Esophagus squamous epithelium (tissue), 5 donors: ENCODE measurements at places on chromosomes 6 and 20. TPM values are rescaled to one million over a fixed set of nuclear protein-coding genes. Genes with fewer than 3 reads are reported as not detected.
A peak's percentile ranks its signal among the peaks of the same experiment; 100 is the strongest.

BTN3A1 gene
- 14.4 TPM for total RNA-seq

B3GALT4 gene
- 12.8 TPM for total RNA-seq

FAM83C gene
- 38.5 TPM for total RNA-seq

LIN28B gene
- not detected for total RNA-seq

RBM24 gene
- 0.62 TPM for total RNA-seq

- H3K4me3 ChIP-seq = no peak overlapping the region
- H3K27ac ChIP-seq = no peak overlapping the region
These were observed 110.2 kb downstream of the TBXT start for GRCh38 chr6:166057431-166057830.

GRCh38 chr6:164825386-164825785 is 484.0 kb downstream of the C6orf118 start:
- H3K27me3 ChIP-seq = no peaks in the 10 kb centered on the region
- H3K4me3 ChIP-seq = no peak overlapping the region
- no peak for DNase-seq
- H3K4me1 ChIP-seq = no peaks in the 10 kb centered on the region
- no peaks in the 10 kb centered on the region for H3K36me3 ChIP-seq

GRCh38 chr6:117955684-117956256 is 48.7 kb downstream of the SLC35F1 start:
- no peak overlapping the region for H3K4me3 ChIP-seq
- no peaks in the 10 kb centered on the region for H3K36me3 ChIP-seq
- no peaks in the 10 kb centered on the region for H3K27me3 ChIP-seq
- no peak for DNase-seq
- H3K4me1 ChIP-seq = no peaks in the 10 kb centered on the region

DNA sequence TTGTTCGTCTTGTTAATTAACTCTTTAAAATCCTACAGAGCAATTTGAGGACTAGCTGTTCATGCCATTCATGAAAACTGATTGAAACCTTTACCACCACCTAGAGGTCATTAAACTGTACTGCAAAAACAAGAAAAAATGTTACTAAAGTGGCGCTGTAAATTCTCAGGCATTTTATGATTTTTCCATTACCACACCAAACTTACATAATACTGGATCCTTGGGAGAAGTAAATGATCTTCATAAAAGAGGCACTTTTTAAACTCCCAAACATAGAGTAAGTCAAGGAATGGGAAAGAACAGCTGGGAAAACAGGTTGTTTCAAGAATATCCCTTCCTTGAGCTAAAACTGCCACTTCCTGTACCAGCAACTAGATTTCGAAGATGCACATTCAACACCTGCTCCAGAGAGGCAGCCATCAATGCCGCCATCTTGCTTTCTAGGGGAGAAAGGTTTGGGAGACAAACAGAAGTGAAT is 54.3 kb downstream of the MYLIP start:
- no peaks in the 10 kb centered on the region for H3K36me3 ChIP-seq
- DNase-seq = no peak
- H3K27ac ChIP-seq = peak overlapping the region; percentile 45
- H3K4me3 ChIP-seq = no peak overlapping the region
- no peaks in the 10 kb centered on the region for H3K27me3 ChIP-seq
- peaks cover 19% of the 10 kb centered on the region for H3K4me1 ChIP-seq

- H3K4me1 ChIP-seq = no peaks in the 10 kb centered on the region
- no peak for DNase-seq
- H3K4me3 ChIP-seq = no peak overlapping the region
- H3K36me3 ChIP-seq = no peaks in the 10 kb centered on the region
- H3K27ac ChIP-seq = no peak overlapping the region
- H3K27me3 ChIP-seq = no peaks in the 10 kb centered on the region
These were observed 60.2 kb upstream of the L3MBTL3 start for GRCh38 chr6:129957941-129958898.

DNA sequence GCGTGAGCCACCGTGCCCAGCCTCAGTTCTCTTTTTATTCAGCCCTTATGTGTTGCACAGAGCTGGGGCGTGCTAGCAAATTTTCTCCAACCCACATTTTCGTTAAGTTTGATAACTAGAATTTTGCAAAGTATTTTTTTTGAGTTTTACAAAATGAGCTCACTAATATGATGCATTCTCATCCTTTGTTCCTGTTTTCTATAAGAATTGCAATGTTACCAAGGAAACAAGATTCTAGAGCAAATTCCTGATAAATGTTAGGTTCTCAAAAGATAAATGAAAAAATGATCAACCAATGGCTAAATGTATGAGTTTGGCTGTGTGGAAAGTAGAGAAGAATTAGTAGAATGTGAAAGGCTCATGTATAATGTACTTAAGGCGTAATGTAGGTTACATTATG is 529.8 kb downstream of the MAFB start:
- no peaks in the 10 kb centered on the region for H3K27me3 ChIP-seq
- no peaks in the 10 kb centered on the region for H3K36me3 ChIP-seq
- no peak for DNase-seq
- no peaks in the 10 kb centered on the region for H3K4me1 ChIP-seq

DNA sequence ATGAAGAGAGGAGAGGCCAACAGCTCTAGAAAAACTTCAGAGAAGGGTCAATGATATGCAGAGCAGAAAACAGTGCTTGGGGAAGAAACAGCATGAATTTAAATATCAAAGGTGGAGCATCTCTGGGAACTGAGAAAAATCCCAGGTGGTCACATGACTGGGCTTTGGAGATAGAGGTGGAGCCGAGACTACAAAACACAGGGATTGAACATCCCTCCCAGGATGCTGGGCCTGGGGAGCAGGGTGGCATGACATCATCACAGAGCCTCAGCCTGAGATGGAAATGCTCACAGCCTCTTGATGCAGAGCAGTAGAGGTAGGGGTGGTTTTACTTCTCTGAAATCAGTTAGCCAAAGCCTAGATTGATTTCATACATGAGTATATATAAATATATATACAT is 529.5 kb downstream of the PRKN start:
- H3K27ac ChIP-seq = no peak overlapping the region
- no peaks in the 10 kb centered on the region for H3K36me3 ChIP-seq
- H3K4me1 ChIP-seq = no peaks in the 10 kb centered on the region
- DNase-seq = no peak
- H3K4me3 ChIP-seq = no peak overlapping the region

DNA sequence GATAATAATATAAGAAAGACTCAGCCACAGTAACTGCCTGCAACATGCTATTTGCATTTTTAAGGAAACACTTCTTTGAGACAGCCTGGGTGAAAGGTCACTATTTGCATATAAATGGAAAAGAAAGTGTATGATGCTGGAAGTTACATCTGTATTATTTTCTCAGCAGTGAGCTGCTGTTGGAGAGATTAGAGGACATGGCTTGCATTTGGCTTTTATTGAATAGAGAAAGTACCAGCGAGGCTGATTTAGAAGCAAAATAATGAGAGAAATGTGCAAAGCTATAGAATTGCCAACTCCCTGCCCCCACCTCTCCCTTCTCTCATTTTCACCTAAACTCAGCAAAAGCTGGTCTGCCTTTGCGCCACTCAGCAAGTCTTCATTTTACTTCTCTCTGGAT is 12.7 kb downstream of the MYT1 start:
- H3K27ac ChIP-seq = no peak overlapping the region
- no peaks in the 10 kb centered on the region for H3K36me3 ChIP-seq
- no peak for DNase-seq
- no peak overlapping the region for H3K4me3 ChIP-seq

GRCh38 chr6:37239526-37239925 is 18.0 kb upstream of the TBC1D22B start:
- H3K4me3 ChIP-seq = no peak overlapping the region
- H3K27me3 ChIP-seq = no peaks in the 10 kb centered on the region
- no peaks in the 10 kb centered on the region for H3K36me3 ChIP-seq

DNA sequence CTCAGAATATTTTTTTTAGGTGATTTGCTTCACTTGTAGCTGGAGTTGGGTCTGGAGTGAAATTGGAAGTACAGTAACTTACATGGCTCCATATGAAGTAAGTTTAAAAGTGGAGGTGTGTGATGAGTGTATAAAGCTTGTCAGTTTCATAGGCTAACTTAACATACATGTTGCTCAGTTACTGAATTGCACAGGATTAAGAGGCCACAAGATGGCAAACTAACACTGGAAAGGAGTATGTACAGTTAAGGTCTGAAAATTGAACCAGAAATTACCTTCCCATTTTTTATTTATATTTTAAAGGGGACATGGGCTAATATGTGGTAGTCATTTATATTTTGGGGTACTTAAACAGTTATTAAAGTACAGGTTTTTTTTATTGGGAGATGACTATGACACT is 45.3 kb upstream of the SMIM8 start:
- H3K4me1 ChIP-seq = no peaks in the 10 kb centered on the region
- no peaks in the 10 kb centered on the region for H3K27me3 ChIP-seq
- H3K4me3 ChIP-seq = no peak overlapping the region
- no peaks in the 10 kb centered on the region for H3K36me3 ChIP-seq
- H3K27ac ChIP-seq = no peak overlapping the region
- DNase-seq = no peak
